Tongue (tissue), 3 donors: ENCODE measurements at places on chromosomes 4 and X. TPM values are rescaled to one million over a fixed set of nuclear protein-coding genes. Genes with fewer than 3 reads are reported as not detected.

The TLR3 gene
- 3.7 TPM for total RNA-seq

The FAM47E gene
- 3.0 TPM for total RNA-seq

The OPHN1 gene
- 22.6 TPM for total RNA-seq

- DNase-seq: no peak
Measured at GRCh38 chr4:56748271-56748670, 67.2 kb upstream of the HOPX start.

GRCh38 chrX:1754077-1754476 lies 139.2 kb downstream of the ASMT start:
- DNase-seq: no peak

DNA sequence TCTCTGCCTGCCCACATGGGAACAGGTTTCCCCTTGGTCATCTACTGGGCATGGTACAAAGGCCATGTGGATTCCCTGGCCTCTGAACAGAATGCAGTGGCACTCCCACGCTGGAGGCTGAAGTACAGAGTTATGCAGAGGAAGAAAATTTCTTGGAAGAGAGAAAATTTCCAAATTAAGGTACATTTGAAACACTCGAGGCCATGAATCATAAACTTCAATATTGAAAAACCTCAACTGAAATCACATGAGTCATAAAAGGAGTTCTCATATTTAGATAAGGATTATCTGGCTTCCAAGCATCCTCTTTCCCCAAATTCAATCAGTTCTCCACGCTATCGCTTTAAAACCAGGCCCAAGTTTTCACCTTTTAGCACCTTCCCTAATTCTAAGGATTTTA lies 28.1 kb upstream of the TXK start:
- no peak for DNase-seq

- peak; percentile 92 for DNase-seq
Measured at GRCh38 chrX:103687696-103688201, 1.2 kb upstream of the MORF4L2 start.

The STAP1 gene
- 0.21 TPM for total RNA-seq

The TMPRSS11D gene
- total RNA-seq: 6.6 TPM

DNA sequence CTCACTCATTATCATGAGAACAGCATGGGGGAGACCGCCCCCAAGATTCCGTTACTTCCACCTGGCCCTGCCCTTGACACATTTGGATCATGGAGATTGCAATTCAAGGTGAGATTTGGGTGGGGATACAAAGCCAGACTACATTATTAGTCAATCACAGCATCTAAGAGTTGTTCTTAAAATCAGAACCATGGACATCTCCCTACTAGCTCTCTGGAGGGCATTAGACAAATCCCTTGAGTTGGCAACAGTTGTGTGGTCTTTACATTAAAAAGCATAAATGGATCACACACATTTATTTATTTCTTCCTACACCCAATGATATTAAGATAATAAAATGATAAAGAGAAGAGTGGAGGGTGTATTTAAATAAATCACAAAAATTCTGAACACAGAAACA lies 262.8 kb upstream of the VCX start:
- no peak for DNase-seq

DNA sequence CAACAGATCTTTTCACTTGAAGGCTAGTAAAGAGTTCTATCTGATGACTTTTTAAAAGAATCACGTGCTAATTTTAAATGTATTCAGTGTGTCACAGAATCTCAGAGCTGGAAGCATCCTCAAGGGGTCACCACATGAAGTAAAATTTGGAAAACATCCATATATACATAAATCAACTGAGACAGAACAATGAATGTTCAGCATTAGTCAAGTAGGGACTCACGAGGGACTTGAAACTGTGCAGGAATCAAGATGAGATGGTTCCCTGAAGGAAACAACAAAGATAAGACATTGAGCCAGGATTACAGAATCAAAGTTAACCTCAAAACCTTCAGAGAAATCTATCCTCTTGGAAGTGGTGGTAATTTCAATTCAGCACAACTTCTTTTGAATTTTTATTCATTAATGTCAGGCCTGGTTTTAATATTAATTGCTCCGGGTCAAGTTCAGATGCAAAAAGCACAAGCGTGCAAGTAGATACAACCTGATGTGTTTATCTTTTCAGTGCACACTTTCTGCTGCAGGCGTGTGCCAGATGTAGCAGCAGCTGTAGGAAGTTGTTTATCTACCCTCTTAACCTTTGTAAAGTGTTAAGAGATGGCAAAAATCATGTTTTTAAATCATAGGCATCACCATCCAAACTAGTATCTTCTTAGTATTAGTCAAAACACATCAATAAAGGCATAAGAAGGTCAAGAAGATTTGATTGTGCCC lies 87.7 kb upstream of the SRD5A3 start:
- DNase-seq: peak; percentile 6

The COX7B2 gene
- not detected for total RNA-seq

The NBDY gene
- total RNA-seq: 3.3 TPM

DNA sequence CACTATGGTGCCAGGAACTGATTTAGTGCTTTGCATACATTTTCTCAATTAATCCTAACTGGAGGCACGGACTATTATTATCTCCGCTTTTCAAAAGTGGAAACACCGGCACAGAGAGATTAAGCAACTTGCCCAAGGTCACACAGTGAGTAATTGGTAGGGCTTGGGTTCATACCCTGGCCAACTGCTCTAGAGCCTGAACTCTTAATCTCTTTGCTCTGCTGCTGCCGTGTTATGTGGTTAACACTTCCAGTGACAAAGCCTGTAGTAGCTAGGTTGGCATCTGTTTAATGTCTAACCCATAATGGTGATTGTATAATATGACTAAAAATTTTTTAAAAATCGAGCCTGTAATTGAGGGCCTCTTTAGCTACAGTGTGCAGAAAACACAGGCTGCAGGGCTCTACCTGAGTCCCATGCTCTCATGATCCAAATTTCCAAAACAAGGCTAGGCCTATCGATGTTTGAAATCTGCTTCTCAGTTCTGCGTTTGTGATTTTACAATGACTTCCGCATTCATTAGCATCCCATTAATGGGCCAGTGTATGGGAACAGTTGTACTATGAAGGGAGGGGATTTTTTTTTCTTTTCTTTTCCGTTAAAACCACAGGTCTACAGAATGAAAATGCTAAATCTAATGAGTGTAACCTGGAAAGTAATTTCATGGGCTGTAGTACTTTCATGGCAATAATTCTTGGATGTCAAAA lies 219.3 kb upstream of the JADE1 start:
- DNase-seq: no peak

- DNase-seq: no peak
Measured at GRCh38 chr4:152697284-152698088, 17.7 kb upstream of the TMEM154 start.

- peak; percentile 41 for DNase-seq
Measured at GRCh38 chr4:8897251-8898167, 25.9 kb upstream of the HMX1 start.

GRCh38 chr4:20298986-20299385 lies 47.3 kb downstream of the SLIT2 start:
- no peak for DNase-seq

The TMEM187 gene
- total RNA-seq: 9.4 TPM
